ENCODE measurements at places on chromosomes 13 and 19.

- no peak for DNase-seq
Measured at GRCh38 chr19:42563352-42564210, 31.1 kb downstream of the CEACAM8 start.

GRCh38 chr19:42284066-42284501, 15.0 kb downstream of the CIC start:
- peak; percentile 73 for DNase-seq

- DNase-seq: no peak
Measured at GRCh38 chr13:99322297-99323103, 15.3 kb upstream of the GPR183 start.

DNA sequence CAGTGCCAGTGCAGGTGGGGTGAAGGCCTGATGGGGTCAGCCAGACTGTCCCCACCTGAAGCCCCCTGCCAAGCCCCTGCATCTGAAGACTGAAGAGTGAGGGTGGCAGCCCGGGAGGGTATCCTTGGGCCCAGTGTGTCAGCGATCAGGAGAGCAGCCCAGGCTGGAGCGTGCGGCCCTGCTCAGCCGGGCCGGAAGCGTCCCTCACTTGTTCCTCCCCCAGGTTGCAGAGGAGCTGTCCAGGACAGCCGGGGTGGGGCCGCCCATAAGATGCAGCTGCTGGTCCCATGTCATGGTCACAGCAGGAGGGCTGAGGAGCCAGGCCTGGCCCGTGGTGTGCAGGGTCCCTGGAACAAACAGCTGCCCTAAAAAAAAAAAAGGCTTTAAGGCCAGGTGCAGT, 55.4 kb downstream of the KDM4B start:
- no peak for DNase-seq

DNA sequence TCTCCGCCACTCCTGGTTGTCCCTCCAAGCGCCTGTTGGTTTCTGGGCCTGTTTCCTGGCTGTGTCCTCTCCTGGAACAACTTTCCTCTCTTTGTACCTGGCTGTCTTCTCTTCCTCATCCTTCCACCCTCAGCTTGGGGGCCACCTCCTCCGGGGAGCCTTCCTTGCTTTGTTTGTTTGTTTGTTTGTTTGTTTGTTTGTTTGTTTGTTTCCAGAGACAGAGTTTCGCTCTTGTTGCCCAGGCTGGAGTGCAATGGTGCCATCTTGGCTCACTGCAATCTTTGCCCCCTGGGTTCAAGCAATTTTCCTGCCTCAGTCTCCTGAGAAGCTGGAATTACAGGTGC, 6.6 kb upstream of the TCF3 start:
- no peak for DNase-seq

GRCh38 chr13:44758630-44759383, 182.7 kb upstream of the TSC22D1 start:
- no peak for DNase-seq

DNA sequence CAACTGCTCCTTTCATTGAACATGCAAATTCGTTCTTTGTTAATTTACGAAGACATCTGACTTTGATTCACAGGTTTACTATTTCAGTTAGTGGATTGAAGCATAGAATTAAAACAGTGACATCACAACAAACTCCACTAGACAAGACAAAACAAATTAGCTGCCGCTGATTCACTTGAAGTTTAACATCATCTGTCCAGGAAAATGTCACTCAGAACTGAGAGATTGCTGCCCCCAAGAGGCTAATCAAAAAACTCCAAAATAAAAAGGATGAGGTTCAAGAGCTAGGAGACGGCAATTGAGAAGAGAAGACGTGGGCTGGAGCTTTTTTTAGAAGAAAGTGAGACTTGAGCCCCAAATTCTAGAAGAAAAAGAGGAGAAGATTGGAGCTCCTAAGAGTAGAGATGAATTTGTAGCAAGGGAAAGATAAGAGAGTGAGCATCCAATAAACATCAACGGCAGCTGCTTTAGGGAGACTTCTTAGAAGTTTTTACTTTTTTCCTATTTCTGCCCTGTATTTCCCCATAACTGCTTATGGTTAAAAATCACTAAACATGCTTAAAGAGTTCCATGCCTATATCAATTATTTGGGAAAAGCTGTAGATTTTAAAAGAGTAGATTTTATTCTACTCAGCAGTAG, 40.8 kb upstream of the TPP2 start:
- DNase-seq: no peak

- DNase-seq: peak; percentile 71
Measured at GRCh38 chr19:45632468-45633196, 6.6 kb downstream of the EML2 start.

DNA sequence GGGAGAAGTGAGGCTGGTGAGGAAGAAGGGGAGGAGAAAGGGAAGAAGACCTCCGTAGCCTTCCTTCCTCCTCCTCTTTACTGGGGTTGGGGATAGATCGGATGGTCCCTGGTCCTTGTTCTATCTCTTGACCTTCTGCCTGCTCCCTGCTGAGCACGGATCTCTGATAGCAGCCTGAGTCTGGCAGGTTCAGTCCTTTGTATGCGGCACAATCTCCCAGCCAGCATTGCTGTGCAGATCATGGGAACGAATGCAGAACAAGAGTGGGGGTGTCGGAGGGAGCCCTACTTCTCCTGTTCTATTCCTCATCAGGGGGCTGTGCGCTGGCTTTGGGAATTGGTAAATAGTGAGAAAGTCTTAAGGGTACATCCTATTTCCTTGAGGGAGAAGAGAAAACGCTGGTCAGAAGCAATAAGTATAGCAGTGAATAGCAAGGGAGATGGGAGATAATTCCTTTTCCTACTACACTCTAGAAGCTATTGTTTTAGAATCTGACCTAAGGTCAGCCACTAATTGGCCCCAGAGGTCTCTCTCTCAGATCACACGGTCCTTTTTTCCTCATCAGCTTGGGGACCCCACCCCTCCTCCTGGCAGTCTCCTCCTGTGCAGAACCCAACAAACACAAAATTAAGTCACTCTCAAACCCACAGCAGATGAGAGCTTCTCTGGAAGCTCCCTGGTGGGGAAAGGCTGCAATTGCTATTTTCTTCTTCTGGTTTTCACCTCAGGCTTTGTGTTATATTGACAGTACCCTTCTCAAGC, 41.0 kb downstream of the KL start:
- no peak for DNase-seq

GRCh38 chr13:79936368-79937136, 404.4 kb downstream of the SPRY2 start:
- DNase-seq: no peak

- DNase-seq: no peak
Measured at GRCh38 chr19:51664997-51665396, 18.4 kb upstream of the SIGLEC14 start.

DNA sequence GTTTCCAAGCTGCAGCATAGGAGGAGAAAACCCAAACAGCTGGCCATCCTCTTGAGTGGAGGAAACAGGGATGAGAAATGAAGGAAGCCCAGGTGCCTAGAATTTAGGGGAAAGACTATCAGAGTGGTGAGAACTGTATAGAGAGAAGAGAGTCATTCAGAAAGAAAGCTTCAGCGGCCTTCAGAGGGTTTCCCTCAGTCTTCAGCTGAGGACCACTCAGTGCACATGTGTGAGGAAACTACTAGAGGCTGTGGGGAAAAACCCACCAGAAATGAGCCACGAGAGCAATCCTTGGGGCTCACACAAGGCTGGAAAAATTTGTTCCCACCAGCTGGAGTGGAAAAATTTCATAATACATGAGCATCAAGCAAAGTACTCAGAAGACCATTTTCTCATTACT, 35.2 kb upstream of the CPB2 start:
- no peak for DNase-seq

DNA sequence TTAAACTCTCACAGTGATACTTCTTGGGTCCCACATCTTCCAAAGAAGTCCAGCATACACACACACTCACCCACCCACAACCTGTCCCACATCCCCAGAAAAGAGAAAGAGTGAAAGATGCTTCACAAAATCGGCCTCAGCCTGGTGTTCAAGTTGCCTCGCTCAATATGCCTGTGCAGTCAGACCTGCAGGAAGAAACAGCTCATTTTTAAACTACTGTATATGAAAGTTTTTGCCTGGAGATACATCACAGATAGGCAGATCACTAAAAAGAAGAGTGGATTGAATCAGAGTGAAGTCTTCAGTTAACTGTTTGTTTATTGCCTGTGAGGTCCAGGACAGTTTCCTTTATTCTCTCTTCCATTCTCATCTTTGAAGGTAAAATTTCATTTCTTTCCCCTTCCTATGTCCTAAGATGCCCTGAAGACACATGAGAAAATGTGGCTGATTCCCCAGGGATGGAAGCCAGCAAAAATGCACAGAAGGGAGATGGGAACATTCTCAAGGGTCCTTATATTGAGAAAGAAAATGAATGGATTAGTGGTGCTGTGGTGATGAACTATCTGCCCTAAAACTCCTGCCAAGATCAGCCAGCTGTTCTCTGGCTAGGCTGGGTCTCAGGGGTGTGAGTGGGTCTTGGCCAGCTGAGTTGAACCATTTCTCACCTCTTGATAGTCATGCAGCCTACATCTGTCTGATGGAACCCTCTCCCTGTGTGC, 259.0 kb downstream of the ITGBL1 start:
- DNase-seq: no peak

GRCh38 chr13:39554371-39554770, 48.6 kb downstream of the LHFPL6 start:
- DNase-seq: no peak

DNA sequence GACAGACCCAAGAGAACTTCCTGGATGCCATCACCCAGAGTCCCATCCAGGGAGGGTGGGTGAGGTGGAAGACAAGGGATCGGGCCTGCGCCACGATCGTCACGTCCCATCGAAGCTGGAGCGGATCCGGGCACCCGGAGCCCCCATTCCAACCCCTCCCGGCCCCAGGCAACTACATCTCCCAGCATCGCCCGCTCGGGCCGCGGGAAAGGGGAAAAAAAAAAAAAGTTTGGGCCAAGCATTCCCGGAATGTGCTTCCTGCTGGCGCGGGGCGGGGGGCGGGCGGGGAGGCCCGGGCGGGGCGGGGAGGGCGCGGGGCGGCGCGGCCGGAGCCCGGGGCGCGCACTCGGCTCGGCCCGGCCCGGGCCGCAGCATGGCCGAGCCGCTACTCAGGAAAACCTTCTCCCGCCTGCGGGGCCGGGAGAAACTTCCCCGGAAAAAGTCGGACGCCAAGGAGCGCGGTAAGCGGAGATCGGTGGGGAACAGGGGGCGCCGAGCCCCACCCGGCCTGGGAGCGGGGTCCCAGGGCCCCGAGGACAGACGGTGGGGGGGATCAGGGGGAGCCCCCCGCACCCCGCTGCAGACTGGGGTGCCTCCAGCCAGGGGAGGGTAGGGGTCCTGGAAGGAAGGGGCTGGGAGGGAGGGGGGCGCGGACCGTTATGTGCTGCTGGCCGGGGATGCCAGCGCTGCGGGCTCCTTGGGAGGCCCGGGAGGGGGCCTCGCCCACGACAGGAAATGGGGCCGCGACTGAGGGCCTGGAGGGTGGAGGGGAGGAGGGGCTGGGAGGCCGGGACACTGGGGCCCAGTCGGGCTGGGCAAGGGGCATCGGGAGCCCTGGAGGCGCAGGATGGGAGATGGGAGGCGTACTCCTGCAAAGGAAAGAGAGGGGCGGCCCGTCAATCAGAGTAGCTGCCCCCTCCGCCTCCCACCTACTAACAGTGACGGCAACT, at the start of gene SYDE1:
TSS of gene SYDE1 (plus strand) at position 341 of the 950 bp plus-strand sequence. CDS start at position 374, 33 bp downstream.
- DNase-seq: no peak

DNA sequence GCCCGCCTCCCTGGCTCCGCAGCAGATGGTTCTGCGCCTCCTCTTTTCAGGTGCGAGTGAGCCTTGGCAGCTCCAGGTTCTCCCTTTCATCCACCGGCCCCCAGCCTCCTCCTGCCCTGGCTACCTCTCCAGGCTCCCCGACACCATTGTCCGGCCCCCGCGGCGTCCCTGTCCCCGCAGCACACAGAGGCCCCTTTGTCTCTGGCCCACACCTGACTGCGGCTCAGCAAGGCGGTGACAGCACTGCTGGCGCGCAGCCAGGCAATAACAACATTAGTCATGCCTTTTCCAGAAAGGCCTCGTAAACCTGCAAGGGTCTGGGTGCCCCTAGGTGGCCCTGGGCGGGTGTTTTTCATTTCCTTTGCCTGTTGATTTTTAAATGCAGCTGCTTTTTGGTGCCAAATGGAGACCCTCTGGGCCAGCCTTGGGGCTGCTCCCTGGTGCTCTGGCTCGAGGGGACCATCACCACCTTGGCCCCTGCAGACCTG, 73.2 kb upstream of the MEDAG start:
- peak; percentile 30 for DNase-seq

DNA sequence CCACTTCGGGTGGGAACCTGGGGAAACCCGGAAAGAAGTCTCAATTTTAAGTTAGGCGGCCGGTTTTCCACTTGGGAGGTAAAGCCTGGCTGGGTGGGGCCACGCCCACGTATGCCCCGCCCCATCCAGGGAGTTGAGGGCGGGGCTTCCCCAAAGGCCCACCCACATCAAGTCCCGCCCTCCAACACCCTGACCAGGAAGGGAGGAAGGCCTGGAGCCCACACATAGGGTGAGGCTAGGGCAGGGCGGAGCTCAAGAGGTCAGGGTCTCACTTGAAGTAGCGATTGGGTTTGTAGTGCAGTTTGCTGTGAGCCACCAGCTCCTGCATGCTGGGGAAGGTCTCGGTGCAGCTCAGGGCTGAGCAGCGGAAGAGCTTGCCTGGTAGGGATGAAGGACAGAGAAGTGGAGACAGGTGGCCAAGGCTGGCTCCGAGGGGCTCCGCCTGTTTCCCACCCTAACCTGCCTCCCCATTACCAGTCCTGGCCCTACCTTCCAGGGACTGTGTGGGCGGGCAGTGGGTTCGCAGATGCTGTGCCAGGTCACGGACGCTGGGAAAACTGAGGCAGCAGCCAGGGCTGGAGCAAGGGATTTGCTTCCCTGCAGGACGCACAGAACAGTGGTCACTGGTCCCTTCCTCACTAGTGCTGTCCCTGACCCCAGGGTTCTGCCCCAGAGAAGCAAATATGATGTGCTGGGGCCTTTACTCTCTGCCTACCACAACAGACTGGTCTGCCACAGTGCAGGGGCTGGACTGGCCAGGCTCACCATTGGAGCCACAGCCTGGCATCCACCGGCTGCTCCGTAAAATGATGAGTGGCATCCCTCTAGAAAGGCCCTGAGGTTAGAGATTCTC, 1.6 kb downstream of the ZNF414 start:
- DNase-seq: no peak

DNA sequence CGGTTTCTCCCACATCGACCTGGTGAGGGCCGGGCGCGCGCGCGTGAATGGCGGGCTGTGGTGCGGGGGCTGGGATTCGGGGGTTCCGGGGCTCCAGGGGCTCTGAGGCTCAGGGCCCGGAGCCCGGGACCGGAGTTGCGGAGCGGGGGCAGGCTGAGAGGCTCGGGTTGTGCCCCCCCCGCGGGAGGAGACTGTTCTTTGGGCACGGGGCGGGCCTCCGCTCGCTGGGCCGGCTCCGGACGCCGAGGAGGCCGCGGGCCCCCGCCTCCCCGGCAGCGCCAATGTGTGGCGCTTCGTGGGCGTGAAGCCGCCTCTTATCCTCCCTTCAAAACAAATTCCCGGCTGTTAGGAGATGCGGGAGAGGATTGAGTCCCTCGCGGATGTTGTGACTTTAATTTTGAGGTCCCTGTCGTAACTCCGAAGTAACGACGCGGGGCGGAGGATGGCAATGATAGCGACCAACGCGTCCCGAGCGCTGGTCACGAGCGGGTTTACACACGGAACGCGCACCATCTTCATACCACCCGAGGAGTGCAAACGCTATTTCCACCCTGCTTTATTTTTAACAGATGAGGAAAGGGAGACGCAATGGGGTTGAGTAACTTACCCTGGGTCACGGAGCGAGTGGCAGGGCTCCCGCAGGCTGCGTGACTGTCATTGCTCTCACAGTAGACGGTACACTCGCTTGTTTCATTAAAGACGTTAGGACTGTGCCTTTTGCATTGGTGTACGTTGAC, 536 bp downstream of the UBA2 start:
- DNase-seq: no peak
